NCI-H1694 (cell line): ENCODE measurements at places on chromosomes 1 and 21.

- DNase-seq, result no peak
Observed at GRCh38 chr1:228081578-228082213, 812 bp upstream of the ARF1 start.

DNA sequence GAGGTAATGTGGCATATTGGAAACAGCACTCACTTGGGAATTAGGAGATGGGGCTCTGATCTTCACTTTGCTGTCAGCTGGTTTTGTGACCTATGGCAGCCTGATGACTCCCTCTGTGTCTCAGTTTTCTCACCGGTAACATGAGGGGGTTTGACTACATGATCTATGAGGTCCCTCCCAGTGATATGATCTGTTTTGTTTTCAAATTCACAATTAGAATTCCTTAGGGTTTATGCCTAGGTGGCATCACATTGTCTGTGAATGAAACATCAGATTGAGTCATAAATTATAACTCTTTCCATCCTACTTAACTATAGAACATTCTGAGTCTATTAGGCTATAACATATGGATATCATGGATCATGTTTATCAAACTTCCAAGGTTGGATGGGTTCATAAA is 386.6 kb downstream of the PTBP2 start:
- no peak for DNase-seq

GRCh38 chr1:180213401-180214170 is 16.5 kb upstream of the LHX4 start:
- no peak for DNase-seq

DNA sequence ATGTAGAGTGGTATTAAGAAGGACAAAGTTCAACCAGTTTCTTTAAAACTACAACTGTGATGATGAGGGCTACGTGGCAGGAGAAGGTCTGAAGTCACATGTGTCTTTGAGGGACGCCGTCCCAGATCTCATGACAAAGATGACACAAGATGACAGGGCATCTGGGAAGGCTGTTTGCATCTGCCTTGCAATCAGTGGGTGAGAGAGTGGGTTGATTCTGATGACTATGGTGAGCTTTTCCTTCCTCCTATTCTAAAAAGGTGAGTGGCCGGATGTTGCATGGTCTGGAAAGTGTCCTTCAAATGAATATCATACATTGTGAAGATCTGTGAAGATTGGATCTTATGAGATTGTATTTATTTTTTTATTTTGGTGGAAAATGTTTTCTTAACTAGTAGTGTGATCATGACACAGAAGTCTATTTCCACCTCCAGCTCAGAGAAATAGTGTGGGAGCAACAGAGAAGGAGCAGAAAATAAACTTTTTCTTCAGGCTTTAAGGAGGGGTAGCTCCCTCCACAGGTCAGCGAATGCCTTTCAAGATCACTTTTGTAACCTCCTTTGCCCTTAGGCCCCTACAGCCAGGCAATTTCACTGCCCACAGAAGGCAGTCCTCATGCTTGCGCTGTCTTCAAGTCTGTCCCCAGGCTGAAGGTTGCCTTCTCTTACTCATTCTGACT is 76.0 kb upstream of the ATF3 start:
- DNase-seq, result no peak

- DNase-seq, result no peak
Observed at GRCh38 chr1:167707942-167708341, 13.8 kb upstream of the MPZL1 start.

DNA sequence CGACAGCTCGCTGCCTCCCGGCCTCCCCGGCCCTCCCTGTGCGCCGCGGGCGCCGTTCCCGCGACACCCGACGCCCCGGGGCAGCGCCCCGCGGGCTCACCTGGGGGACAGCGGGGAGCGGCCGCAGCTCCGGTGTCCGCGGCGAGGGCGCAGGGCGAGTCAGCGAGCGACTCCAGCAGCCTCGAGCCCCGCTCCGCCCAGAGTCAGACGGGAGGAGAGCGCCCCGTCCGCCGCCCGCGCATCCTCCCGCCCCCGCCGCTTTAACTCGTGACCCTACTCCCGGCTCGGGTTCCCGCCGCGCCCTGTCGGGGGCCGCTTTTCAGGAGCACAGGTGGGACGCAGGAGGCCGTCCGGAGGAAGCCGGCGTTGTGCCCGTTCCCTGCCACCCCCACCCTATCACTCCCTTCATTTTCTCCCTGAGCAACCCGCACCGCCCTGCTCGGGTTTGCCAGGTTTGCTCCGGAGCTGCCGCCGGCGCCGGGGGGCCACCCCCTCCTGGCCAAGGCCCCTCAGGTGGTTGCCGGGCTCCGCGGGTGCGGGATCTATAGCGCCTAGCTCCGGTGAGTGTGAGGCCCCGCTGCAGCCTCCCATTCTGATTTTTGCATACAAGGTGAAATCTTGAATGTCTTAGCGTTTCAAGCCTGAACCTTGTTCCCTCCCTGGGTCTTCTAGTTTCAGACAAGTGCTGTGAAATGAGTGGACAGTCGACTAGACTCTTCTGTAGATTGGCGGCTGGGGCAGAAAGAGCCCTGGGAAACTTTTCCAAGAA is at the start of gene MCOLN3:
TSS of gene MCOLN3 (minus strand) at position 205 of the 769 bp plus-strand sequence. CDS start 3,140 bp downstream, outside the sequence.
- DNase-seq, result no peak

DNA sequence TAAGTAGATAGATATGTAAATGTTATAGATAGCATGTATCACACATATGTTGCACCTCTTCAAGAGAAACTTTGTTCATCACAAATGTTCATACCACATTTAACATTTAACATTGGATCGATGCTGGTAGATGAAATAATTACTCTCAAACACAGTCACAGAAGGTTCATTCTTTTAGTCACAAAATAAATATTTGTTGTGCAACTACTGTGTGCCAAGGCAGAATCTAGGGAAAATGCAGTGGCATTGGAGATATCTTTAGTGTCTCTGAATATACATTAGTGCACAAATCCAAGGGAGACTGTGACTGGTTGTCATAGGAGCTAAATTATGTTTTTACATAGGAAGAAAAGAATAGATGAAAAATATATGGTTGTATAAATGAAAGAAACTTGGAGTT is 535.7 kb downstream of the BRINP3 start:
- no peak for DNase-seq

DNA sequence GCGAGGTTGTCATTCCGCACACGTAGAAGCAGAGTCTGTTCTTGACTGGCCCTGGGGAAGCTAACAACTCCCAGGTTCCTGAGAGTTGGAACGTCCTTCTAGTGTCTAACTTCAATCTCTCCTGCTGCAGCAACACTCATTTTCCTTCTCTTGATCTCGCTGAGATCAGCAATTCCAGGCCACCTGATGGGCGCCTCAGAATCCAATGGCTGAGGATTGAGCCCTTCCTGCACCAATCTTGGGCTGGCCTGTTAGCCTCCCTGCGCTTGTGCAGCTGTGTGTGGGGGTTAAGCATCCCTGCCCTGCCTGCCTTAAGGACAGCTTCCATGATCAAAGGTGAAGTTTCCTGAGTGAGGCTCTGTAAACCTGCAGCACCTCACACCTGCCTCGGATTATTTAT is 87.9 kb downstream of the SYT2 start:
- DNase-seq, result no peak

DNA sequence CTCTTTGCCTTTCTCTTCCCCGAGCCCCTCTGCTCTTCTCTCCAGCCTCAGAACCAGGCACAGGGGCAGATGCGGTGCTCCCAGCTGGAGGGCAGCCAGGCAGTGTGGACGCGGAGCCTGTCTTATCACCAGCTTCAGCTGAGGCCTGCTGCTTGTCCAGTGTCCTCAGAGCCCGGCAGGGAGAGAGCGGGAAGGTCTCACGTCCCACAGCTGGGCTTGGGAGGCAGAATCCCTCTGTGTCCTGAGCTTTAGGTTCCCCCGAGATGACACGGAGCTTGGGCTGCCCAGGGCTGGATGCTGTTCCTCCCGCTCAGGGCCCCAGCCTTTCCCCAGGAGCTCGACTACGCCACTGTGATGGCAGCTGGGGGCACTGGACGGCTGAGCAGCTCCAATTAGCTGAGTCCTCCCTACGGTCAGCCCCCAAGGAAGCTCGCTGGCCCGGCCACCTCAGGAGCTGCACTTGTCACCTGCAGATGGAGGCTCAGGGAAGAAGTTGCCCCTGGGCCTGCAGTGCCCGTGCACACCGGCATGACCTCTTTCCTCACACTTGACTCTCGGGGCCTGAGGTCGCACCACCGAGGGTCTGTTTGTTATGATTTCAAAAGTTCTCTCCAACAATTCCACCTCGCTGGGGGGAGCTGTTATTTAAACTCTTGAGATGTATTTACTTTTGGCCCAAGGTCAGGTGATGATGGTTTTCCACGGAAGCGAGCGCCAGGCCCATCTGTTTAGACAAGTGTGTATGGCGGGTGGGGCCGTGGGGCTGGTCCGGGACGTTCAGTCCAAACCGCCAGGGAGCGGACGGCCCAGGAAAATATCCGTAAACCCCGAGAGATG is 127.3 kb downstream of the SIK1 start:
- DNase-seq, result no peak

DNA sequence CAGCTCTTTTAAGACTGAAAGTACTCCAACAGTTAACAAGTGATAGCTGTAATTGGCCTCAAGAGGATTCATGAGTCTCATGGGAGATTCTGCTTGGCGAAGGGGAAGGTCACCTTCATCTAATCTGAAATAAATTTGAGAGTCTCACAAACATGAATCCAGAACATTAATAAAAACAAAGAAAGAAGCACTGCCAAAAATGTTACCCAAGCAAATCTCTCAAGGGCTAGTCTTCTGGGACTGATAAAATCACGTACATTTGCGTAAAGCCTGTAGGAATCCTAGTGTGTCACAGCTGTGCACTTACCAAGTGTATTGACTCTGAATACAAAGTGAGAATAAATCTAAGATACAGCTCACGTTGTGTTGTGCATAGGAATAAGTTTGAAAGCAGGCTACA is 21.2 kb upstream of the NUF2 start:
- no peak for DNase-seq

DNA sequence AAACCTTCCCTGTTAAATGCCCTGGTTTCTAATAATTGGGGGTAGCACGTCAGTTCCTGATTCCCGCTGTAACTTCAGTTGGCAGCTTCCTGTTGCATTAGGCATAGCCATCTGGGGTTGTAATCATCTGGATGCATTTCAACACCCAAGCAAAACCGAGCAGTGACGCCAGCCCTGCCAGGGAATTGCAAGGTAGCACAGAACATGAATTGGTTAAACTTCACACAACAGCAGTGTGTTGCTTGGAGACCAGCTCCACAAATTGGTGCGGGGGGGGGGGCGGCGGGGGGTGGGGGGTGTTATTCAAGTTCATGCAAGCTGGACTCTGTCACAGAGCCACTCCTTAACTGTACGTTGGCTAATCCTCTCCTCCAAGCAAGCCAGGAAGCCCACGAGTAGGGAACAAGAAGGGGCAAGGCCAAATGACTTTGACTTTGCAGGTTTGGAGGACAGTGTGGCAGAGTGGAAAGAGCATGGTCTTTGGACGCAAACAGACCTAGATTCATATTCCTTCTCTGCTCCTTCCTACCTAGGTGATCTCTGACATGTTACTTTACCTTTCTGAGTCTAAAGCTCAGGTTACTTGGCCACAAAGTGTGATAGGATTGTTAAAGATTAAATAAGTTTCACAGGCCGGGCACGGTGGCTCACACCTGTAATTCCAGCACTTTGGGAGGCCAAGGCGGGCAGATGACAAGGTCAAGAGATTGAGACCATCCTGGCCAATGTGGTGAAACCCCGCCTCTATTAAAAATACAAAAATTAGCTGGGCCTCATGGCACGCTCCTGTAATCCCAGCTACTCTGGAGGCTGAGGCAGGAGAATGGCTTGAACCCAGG is 4.7 kb downstream of the LAX1 start:
- peak; percentile 97 for DNase-seq

DNA sequence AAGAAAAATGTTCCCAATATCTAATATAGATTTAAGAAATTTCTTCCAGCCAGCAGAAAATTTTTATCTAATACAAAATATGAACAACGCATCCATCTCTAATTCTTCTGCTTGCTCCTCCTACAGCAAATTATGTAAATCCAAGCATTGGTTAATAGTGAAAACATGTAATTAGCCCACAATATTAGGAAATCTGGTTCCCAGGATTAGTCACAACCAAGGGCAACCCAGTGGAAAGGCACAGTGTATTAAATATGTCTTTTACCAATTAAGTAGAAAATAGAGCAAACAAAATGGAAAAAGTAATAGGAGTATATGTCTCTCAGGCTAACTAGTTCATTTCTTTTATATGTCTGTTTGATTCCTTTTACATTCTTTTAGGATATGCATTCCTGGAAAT is 59.4 kb upstream of the IFI44L start:
- DNase-seq, result no peak

DNA sequence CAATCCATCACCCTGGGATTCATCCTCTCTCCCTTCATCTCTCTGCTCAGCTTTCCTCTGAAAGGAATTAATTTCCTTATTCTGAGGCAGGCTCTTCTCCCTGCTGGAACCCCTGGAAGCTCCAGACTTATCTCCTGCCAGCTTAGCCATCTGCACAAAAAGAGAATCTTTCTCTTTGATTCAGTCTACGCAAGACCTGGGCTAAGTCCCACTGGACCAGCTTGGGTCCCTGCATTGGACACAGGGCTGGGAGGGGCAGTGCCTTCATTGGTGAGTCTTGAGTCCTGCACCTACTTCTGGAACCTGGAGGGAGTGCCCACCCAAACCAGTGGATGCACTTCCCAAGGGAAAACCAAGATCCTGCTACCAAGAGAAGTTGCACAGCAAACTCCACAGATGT is 271.7 kb upstream of the CSF3R start:
- DNase-seq, result no peak

GRCh38 chr21:22292144-22292543 is 1293.9 kb downstream of the NCAM2 start:
- DNase-seq, result no peak

DNA sequence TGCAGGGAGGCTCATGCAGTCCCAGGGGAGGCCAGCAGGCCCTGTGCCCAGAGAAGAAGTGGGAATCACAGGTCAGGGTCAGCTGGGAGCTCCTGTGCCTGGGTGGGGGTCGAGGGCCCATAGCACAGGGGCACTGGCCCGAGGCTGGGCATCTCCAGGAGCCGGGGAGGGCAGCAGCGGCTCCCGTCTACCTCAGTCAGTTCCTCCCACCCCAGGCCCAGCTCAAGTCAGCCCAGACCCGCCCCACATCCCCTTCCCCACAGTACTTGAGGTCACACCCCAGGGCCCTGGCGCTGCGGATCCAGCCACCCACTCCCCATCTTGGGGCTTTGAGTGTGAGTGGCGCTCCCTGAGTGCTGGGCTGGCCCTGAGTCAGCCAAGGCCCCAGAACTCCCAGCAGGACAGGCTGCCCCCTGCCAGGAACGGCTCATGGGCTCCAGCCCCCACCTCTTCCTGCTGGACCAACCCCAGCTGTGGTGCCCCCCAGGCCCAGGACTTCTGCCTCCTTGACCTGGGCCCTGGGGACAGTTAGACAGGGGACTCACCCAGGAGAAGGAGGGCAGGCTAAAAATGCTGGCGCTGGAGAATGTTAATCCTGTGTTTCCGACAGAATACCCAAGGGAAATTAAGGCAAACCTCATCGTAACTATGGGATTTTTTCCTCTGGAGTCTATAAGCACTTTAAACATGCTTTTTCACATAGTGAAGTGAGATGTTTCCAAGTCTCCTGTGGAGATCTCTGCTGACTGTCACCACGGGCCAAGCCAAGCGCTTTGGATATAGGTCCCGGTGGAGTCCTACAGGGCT is 68.8 kb upstream of the COL6A1 start:
- no peak for DNase-seq
